ENCODE measurements at places on chromosomes 12 and 14.

- 0 out of 2 replicates have a peak, but pooled peaks cover 4% of the 10 kb centered on the region for H3K4me1 ChIP-seq
- peak; percentile 44 for DNase-seq
- H3K27ac ChIP-seq: no peak overlapping the region
- H3K4me3 ChIP-seq: peak overlapping the region; percentile 91
- no peaks in the 10 kb centered on the region for H3K36me3 ChIP-seq
These were observed 1.9 kb downstream of the BMP4 start for GRCh38 chr14:53954551-53955228.

GRCh38 chr14:87497301-87497700, 495.7 kb downstream of the GALC start:
- H3K4me3 ChIP-seq: no peak overlapping the region
- peaks cover 4% of the 10 kb centered on the region for H3K4me1 ChIP-seq
- DNase-seq: no peak
- H3K27me3 ChIP-seq: no peaks in the 10 kb centered on the region
- H3K27ac ChIP-seq: no peak overlapping the region

DNA sequence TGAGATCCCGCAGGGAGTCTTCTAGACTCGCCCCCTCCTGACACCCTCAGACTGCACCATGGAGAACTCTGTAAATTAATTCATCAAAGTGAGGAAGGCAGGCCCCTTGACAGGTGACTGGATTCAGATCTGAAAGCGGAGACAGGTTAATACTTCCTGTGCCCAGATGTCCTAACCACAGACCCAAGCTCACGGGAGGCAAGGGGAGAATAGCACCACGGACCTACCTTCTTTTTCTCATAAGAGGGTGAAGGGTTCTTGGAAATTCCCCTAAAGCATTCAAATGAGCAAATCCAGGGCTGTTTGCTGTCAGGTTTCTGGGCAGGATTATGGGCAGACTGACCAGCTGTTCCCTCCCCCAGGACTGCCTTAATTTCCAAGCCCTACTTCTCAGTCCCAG, 170.0 kb downstream of the ZFP36L1 start:
- no peak for DNase-seq
- H3K4me3 ChIP-seq: no peak overlapping the region
- no peaks in the 10 kb centered on the region for H3K27me3 ChIP-seq

GRCh38 chr14:68684466-68685418, 108.1 kb downstream of the ZFP36L1 start:
- peaks cover 75% of the 10 kb centered on the region for H3K4me1 ChIP-seq
- no peak overlapping the region for H3K4me3 ChIP-seq
- peak overlapping the region; percentile 96 for H3K27ac ChIP-seq
- DNase-seq: no peak

- no peaks in the 10 kb centered on the region for H3K36me3 ChIP-seq
- H3K27ac ChIP-seq: peak overlapping the region; percentile 97
- H3K4me1 ChIP-seq: peaks cover 56% of the 10 kb centered on the region
- DNase-seq: peak; percentile 86
- peak overlapping the region; percentile 73 for H3K4me3 ChIP-seq
These were observed 65.6 kb upstream of the PTGR2 start for GRCh38 chr14:73785834-73786635.

DNA sequence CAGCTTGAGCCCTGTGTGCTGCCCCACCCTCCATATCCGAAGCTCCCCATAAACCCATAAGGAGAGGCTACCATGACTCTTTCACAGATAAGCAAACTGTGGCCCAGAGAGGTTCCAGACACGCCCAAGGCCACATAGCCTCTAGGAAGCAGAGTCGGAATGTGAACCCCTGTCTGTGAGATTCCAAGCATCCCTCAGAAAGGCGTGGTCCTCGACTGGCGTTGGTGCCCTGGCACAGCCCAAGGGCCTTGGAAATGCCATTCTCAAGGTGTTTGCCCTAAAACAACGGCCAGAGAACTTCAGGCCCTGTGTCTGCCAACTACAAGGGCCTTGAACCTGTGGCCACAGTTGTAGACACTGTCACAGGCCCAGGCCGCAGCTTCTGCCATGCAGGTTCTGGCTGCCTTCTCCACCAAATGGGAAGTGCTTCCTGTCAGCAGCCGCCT, 8.5 kb upstream of the DIO3 start:
- no peak overlapping the region for H3K4me3 ChIP-seq
- no peaks in the 10 kb centered on the region for H3K36me3 ChIP-seq
- no peak overlapping the region for H3K27ac ChIP-seq

- H3K36me3 ChIP-seq: no peaks in the 10 kb centered on the region
- peaks cover 3% of the 10 kb centered on the region for H3K4me1 ChIP-seq
- no peak overlapping the region for H3K27ac ChIP-seq
- DNase-seq: peak; percentile 87
- no peaks in the 10 kb centered on the region for H3K27me3 ChIP-seq
These were observed 26.8 kb downstream of the TMEM63C start for GRCh38 chr14:77208291-77208978.

DNA sequence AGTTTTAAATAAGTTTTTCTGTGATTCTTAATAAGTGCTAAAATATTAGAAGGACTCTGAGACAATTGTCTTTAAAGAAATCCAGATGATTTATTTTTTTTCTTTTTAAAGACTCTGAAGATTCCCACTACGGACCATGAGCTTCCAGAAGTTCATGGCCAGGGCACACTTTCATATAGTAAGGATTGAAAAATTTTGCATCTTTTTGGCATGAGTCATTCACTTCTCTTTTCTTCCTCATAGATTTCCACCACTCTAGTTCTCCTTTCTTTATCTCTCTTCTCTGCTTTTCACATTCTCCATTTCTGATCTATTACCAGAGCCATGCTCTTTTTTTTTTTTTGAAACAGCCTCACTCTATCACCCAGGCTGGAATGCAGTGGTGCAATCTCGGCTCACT, 385.8 kb downstream of the FLRT2 start:
- no peak overlapping the region for H3K4me3 ChIP-seq
- H3K4me1 ChIP-seq: no peaks in the 10 kb centered on the region
- H3K36me3 ChIP-seq: no peaks in the 10 kb centered on the region
- no peak overlapping the region for H3K27ac ChIP-seq
- H3K27me3 ChIP-seq: no peaks in the 10 kb centered on the region

DNA sequence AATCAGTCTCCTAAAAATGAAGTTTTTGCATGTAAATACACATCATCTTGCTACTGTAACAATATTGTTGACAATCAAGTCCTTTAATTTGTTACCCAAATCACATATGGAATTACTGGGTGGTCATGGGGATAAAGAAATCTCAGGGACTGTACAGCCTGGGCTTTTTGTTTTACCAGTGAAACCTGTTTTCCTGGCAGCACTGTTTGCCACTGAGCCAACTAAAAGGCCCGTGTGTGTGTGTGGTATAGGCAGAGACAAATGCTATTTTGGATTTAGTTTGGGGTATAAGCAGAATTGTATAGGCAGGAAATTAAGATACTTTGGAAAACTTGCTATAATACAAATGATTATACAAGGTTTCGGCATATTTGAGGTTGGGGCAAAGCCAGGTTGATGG, 5.7 kb downstream of the NUP37 start:
- no peak overlapping the region for H3K4me3 ChIP-seq
- H3K27ac ChIP-seq: no peak overlapping the region
- peaks cover 6% of the 10 kb centered on the region for H3K4me1 ChIP-seq
- peaks cover 58% of the 10 kb centered on the region for H3K36me3 ChIP-seq
- no peaks in the 10 kb centered on the region for H3K27me3 ChIP-seq

GRCh38 chr12:28980436-28980835, 168.6 kb upstream of the FAR2 start:
- no peaks in the 10 kb centered on the region for H3K36me3 ChIP-seq
- DNase-seq: no peak
- 0 out of 2 replicates have a peak, but pooled peaks cover 4% of the 10 kb centered on the region for H3K4me1 ChIP-seq
- no peaks in the 10 kb centered on the region for H3K27me3 ChIP-seq
- no peak overlapping the region for H3K4me3 ChIP-seq

DNA sequence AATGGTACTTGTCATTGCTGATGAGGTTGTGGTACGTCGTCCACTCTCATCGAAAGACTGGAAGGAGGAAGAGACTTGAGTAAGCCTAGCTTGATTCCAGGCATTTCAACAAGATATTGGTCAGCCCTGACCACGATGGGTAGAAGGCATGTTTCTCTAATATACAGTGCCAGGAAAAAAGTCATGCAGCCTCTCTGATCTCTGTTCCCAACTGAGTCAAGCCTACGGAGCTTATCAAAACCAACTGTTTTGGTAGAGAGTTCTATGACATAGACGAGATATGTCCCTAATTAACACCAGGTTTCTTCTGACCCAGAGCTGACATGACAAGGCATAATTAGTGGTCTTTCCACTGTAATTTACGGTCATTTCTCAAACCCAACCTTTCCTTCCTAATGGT, 58.5 kb downstream of the NIN start:
- no peak overlapping the region for H3K27ac ChIP-seq
- no peak overlapping the region for H3K4me3 ChIP-seq
- peaks cover 51% of the 10 kb centered on the region for H3K4me1 ChIP-seq
- no peaks in the 10 kb centered on the region for H3K27me3 ChIP-seq
- peaks cover 13% of the 10 kb centered on the region for H3K36me3 ChIP-seq
- no peak for DNase-seq

- H3K36me3 ChIP-seq: no peaks in the 10 kb centered on the region
- H3K4me3 ChIP-seq: peak overlapping the region; percentile 26
- H3K4me1 ChIP-seq: peaks cover 25% of the 10 kb centered on the region
- peak; percentile 90 for DNase-seq
- H3K27ac ChIP-seq: peak overlapping the region; percentile 78
These were observed 247.9 kb upstream of the RTL1 start for GRCh38 chr14:101151226-101151926.
